ENCODE measurements at places on chromosomes 13 and 19. TPM values are rescaled to one million over a fixed set of nuclear protein-coding genes. Genes with fewer than 3 reads are reported as not detected.
A peak's percentile ranks its signal among the peaks of the same experiment; 100 is the strongest.

Gene PBX4
- polyA plus RNA-seq = 6.4 TPM

Gene MYO1F
- polyA plus RNA-seq = 0.51 TPM

Gene TTYH1
- polyA plus RNA-seq = 0.05 TPM

DNA sequence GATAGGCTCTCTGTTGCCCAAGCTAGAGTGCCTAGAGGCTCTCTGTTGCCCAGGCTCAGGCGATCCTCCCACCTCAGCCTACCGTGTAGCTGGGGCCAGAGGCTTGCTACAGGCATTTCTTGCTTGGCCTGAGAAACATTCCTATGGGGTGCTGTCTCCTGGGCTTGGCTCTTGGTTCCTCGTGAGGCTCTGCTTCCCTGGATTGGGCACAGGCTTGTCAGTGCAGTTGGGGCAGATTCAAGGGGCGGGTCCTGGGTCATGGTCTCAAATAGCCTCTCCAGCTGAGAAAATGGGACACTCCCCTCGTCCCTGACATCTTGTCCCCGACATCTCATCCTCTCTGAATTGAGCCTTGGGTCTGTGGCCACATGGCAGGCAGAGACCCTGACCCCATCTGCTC is 4.9 kb downstream of the TSSK6 start:
- no peaks in the 10 kb centered on the region for H3K4me1 ChIP-seq
- DNase-seq = no peak
- no peaks in the 10 kb centered on the region for H3K27me3 ChIP-seq
- H3K36me3 ChIP-seq = peaks cover 26% of the 10 kb centered on the region
- H3K4me3 ChIP-seq = no peak overlapping the region
- no peak overlapping the region for H3K27ac ChIP-seq

DNA sequence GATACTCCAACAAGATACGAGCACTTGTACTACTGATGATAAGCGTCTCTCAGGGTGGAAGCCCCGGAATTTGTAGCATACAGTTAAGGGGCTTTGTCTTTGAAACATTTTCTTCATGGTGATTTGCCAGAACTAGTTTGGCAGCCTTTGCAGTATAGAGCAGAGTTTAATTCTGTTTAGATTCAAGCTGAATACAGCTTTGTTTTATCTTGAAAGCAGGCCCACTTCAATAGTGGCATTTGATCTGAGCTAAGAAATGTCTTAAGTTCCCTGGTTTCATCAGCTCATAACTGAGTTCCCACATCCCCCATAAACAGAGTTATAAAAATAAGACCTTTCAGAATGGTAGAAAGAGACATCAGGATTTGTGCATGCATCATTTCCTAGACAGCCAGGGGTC is 125.9 kb downstream of the MIPEP start:
- H3K27me3 ChIP-seq = no peaks in the 10 kb centered on the region
- no peak for DNase-seq
- no peaks in the 10 kb centered on the region for H3K4me1 ChIP-seq
- no peak overlapping the region for H3K4me3 ChIP-seq

DNA sequence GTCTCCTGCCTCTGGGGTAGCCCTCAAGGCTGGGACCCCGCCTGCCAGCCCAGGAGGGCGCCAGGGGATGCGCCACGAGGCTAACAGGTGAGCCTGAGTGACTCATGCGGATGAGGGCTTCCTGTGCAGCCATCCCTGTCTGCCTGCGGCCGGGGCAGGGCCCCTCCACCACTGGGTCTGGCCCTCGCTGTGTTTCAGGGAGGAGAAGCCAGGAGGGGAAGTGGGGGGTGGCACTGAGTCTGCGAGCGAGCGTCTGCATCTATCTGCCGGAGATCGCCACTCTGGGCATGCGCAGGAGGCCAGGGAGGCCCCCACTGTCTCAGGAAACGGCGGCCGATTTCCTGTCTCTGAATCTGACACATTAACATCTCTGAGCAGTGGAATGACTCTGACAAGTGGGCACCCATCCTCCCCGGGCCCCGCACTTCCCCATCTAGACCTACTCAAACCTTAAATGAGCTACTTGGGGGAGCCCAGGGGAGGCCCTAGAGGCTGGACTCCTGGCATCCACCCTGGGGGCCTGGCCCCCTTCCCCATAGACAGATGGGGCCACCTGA is 19.7 kb downstream of the RFX1 start:
- peak; percentile 97 for DNase-seq
- H3K27ac ChIP-seq = peak overlapping the region; percentile 73
- peaks cover 16% of the 10 kb centered on the region for H3K4me1 ChIP-seq
- no peaks in the 10 kb centered on the region for H3K27me3 ChIP-seq
- no peak overlapping the region for H3K4me3 ChIP-seq

DNA sequence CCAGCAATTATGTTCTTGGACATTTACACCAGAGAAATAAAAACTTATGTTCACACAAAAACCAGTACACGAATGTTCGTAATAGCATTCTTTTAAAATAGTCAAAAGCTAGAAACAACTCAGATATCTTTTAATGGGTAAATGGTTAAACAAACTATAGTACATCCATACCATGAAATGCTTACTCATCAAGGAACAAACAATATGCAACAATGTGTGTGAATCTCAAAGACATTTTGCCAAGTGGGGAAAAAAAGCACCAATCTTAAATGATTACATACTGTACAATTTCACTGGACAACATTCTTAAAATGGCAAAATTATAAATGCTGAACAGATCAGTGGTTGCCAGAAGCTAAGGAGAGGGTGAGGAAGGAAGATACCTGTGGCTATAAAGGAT is 36.6 kb downstream of the MYCBP2 start:
- no peaks in the 10 kb centered on the region for H3K4me1 ChIP-seq
- H3K27me3 ChIP-seq = no peaks in the 10 kb centered on the region
- no peak overlapping the region for H3K27ac ChIP-seq
- no peak for DNase-seq
- no peak overlapping the region for H3K4me3 ChIP-seq

DNA sequence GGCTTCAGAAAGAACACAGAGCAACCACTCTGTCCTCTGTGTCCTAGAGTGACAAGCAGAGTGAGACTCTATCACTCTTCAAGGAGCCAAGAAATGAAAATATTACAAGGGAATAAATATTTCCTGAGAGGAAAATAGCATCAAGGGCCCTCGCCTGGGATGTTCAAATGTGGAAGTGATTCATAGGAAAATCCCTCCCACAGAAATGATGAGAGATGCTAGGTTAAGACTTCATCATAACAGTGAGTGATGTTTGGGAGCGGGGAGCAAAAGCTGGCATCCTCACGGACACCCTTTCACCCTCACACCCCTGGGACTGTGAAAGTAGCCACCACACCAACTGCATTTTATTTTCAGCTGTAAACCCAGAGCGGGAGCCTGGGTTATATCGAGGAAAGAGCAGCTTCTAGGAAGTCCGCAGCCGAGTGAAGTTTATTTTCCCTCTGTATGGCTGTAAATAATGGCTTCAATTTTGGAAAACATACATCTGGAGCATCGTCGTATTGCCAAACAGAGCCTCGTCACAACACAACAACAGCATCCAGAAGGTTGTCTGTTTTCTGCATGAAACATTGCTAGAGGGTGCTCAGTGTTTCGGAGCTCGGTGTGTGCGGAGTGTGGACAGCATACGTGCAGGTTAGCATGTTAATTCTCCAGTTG is 54.8 kb downstream of the DLEU7 start:
- no peak for DNase-seq
- H3K27ac ChIP-seq = no peak overlapping the region
- no peaks in the 10 kb centered on the region for H3K27me3 ChIP-seq
- H3K4me3 ChIP-seq = no peak overlapping the region
- H3K36me3 ChIP-seq = no peaks in the 10 kb centered on the region

- no peaks in the 10 kb centered on the region for H3K36me3 ChIP-seq
- H3K4me1 ChIP-seq = no peaks in the 10 kb centered on the region
- DNase-seq = no peak
- H3K27ac ChIP-seq = no peak overlapping the region
- no peak overlapping the region for H3K4me3 ChIP-seq
- no peaks in the 10 kb centered on the region for H3K27me3 ChIP-seq
These were observed 185.3 kb upstream of the IPO5 start for GRCh38 chr13:97768134-97768533.

DNA sequence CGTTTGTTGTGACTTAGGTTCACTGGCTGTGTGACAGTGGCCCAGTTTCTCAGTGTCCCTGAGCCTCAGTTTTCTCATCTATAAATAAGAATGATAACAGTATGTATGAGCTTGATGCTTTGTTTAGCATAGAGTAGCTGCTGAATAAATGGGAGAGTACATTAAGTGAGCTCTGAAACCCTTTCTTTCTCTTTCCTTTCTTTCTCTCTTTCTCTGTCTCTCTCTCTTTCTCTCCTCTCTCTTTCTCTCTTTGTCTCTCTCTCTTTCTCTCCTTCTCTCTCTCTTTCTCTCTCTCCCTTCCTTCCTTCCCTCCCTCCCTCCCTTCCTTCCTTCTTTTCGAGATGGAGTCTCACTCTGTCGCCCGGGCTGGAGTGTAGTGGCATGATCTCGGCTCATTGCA is 2.0 kb downstream of the KXD1 start:
- H3K36me3 ChIP-seq = peaks cover 14% of the 10 kb centered on the region
- H3K27me3 ChIP-seq = no peaks in the 10 kb centered on the region
- no peak overlapping the region for H3K4me3 ChIP-seq

DNA sequence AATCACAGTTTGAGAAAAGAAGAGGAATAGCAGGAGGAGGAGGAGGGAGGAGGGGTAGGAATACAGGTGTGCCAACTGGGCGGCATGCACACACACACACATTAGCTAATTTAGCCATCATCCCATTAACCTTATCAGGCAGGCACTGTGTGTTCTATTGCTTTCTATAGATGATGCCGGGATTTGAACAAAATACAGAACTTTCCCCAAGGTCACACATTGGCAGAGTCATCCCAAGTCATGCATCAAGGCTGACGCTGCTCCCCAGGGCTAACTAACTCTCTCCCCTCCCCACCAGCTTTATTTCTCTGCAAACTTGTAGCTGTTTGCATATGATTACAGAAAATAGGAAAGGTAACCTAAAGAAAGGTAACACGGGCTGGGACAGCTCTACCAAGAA is 83.0 kb downstream of the NUFIP1 start:
- no peak for DNase-seq
- H3K27ac ChIP-seq = peak overlapping the region; percentile 72
- no peaks in the 10 kb centered on the region for H3K36me3 ChIP-seq

DNA sequence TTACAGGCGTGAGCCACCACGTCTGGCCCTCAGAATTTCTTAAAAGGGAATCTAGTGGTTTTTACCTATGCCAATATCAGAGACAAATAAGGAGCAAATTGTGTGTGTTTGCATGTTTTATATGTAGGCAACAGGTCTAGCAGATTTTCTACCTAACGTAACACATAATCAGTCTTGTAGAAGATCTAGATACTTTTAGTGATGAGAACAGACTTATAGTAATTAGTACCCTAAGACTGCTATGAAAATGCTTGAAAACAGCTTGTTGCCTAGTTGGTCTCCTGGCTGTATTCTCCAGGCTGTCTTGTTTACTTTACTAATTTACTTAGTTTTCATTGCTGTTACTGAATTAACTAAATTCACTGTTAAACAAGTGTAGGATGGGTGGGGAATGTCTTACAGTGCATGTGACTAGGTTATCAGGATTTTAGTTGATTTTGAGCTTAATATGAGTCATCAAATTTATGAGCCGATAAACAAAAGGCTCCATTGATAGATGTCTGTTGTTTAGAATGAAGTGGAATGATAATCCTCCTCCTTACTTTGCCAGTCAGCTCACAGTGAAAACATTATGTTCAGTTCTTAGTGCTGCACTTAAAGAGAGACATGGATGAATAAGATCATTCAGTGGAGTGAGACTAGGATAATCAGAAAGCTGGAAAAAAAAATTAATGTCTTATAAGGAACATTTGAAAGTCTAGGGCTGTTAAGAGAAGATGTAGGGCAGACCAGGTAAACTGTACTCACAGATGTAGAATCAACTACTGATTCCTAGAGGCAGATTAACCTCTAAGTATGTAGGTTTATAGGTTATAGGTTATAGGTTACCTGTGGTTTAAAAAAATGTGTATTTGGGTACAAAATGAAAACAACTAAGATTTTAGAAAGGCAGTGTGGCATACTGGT is 22.4 kb downstream of the GTF2F2 start:
- DNase-seq = no peak
- H3K36me3 ChIP-seq = peaks cover 6% of the 10 kb centered on the region
- peaks cover 17% of the 10 kb centered on the region for H3K4me1 ChIP-seq
- no peaks in the 10 kb centered on the region for H3K27me3 ChIP-seq
- no peak overlapping the region for H3K27ac ChIP-seq
- no peak overlapping the region for H3K4me3 ChIP-seq

DNA sequence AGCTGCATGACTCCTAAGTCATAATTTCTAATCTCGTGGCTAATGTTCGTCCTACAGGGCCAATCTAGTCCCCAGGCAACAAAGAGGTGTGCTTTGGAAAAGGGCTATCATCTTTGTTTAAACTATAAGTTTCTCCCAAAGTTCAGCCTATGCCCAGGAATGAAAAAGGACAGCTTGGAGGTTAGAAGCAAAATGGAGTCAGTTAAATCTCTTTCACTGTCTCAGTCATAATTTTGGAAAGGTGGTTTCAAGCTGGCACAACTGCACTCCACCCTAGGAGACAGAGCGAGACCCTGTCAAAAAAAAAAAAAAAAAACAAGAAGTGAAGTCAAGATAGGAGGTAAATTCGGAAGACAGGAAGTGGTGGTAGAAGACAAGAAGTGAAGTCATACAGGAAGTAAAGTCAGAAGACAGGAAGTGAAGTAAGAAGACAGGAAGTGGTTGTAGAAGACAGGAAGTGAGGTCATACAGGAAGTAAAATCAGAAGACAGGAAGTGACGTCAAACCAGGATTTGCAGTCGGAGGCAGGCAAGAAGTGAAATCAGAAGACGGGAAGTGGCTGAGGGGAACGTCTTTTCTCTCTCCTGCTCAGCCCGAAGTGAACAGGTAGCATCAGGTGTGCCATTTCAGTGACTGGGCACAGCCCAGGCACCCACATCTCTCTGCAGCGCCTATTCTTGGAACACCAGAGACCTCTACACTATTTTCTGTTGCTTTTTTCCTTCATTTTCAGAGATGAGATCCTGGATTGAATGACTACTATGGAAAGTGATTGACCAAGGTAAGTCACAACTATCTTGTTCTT is 32.2 kb downstream of the GP6 start:
- H3K27ac ChIP-seq = peak overlapping the region; percentile 77
- H3K36me3 ChIP-seq = no peaks in the 10 kb centered on the region
- no peaks in the 10 kb centered on the region for H3K4me1 ChIP-seq

DNA sequence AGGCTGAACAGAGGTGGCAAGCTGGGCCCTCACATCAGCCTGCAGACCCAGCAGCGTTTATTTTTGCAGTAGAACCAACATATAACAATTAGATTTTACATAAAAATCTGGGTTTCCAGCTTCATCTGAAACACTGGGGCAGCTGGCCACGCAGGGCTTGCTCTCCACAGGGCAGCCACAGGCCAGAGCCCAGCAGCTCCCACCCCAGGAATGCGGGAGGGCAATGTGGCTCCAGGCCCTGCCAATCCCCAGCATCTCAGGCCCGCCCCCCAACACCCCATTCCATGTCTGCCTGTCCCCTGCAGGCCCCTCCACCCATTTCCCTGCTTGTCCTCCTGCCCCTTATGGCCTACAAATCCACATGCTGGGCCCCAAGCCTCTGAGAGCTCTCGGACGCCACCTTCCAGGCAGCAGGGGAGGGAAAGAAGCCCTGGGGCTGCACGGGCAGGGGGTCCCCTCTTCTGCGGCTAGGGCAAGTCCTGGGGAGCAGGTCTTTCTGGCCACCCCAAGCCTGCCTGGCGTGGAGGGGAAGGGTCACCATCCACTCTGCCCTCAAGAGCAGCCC is 15.0 kb upstream of the VSTM2B start:
- H3K27ac ChIP-seq = no peak overlapping the region
- H3K27me3 ChIP-seq = no peaks in the 10 kb centered on the region
- no peak for DNase-seq
- H3K4me3 ChIP-seq = no peak overlapping the region

GRCh38 chr19:15154002-15154612 is 46.7 kb downstream of the NOTCH3 start:
- H3K27ac ChIP-seq = no peak overlapping the region
- H3K27me3 ChIP-seq = peaks cover 14% of the 10 kb centered on the region
- H3K36me3 ChIP-seq = no peaks in the 10 kb centered on the region
- 0 out of 2 replicates have a peak overlapping the region, but pooled peaks have one; percentile 2 for H3K4me3 ChIP-seq

Measured in SK-N-SH (cell line).